NCI-H524 (cell line): ENCODE measurements at places on chromosomes 7 and 10.

GRCh38 chr10:107103174-107104025 lies 61.1 kb downstream of the SORCS1 start:
- DNase-seq, result no peak

DNA sequence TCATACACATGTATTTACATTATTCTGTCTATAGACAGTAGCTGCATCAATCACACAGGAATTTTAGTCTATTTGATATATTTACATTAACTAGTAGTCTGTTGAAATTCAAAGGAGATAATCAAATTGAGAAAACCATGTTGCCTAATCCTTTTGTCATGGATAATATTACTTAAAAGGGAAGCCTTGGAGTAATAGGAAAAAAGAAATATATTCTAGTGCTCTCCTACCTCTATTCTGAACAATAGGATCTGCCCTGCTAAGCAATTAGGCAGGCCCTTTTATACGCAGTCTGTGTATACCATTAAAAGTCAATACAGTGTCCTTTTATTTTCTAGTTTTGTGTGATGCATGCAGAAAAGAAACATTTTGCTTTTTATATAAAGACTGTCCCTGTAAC lies 24.5 kb downstream of the UMAD1 start:
- DNase-seq, result no peak

GRCh38 chr7:73738220-73738611 lies 386 bp downstream of the ABHD11 start:
- peak; percentile 55 for DNase-seq

- DNase-seq, result no peak
Observed at GRCh38 chr10:14801723-14802122, 27.0 kb upstream of the FAM107B start.

- no peak for DNase-seq
Observed at GRCh38 chr10:50349554-50349953, 98.2 kb upstream of the ASAH2 start.

DNA sequence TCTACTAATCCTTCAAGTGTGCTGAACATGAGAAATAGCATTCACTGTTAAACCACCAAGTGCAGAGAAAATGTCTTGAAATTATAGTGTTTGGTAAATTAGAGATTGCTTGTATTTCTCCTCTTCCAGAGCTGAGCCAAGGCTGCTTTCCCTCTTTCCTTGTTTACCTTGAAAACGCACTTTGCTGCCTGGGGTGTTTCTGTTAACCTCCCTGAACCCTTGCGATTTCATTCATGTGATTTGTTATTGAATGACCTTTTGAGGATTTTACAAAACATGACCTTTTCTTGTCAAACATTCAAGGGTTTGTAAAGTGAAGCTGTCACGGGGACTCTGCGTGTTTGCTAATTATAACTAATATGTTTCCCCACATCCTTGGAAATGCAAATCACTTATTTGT lies 169.4 kb downstream of the LRMDA start:
- DNase-seq, result no peak
